ENCODE measurements at places on chromosomes 1 and 21.

DNA sequence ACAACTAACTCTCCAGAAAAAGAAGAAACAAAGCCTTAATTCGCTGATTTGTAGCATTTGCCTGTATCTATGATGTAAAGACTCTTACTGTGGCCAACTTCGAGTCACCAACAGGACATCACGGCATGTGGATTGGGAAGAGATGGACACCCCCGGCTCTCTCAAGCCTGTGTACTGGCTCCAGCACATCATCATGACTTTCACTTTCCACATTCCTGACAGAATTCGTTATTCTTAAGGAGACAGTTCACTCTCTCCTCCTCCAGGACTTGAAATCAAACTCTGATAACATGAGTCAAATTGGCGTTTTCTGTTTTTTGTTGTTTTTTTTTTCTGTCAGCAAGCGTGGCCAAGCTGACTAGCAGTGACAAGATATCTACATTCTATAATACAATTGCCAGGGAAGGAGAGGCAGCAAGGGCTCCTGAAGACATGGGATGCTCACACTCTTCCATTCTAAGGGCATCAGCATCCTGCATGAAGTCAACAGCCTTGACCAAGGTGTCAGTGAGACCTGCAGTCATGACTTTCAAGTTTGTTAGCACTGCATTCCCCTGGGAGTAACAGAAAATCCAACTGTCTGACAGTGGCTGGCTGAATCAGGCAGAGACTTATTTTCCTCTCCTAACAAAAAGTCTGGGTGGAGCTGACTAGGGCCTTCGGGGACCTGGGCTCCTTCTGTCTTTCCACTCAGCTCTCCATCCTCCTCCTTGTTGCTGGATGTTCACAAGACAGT, 13.3 kb upstream of the TRAF3IP3 start:
- no peak for DNase-seq

DNA sequence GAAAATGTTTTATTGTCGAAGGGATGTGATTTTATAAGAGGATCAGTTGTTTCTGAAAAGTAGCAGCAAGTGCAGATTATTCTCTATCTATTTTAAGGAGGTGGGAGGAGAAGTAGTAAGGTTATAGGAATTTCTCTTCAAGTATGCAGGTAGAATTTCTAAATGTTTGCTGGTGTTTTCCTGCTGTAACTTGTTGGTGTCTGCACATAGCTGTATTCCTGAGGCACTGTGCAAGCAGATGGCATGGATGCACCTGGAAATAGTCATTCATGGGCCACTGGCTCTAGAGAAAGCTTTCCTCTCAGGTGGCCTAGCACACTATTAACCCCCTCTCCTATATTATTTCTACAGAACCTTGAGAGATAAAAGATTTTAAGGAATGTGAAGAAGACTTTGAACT, 30.3 kb upstream of the PODN start:
- no peak for DNase-seq

DNA sequence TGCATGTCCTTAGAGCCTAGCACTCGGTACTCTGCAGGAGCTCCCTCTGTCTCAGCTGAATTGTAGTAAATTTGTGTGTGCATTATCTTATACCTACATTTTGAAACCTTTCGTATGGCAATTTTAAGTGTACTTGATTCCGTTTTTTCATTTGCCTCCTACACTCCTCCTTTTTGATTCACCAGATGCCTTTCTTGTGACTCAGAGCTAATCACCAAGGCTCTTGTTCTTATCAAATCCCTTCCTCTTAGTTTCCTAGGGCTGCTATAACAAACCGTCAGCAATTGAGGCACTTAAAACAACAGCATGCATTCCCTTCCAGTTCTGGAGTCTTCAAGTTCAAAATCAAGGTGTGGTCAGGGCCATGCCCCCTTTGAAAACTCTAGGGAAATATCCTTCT, 261.0 kb downstream of the ASTN1 start:
- DNase-seq: no peak

DNA sequence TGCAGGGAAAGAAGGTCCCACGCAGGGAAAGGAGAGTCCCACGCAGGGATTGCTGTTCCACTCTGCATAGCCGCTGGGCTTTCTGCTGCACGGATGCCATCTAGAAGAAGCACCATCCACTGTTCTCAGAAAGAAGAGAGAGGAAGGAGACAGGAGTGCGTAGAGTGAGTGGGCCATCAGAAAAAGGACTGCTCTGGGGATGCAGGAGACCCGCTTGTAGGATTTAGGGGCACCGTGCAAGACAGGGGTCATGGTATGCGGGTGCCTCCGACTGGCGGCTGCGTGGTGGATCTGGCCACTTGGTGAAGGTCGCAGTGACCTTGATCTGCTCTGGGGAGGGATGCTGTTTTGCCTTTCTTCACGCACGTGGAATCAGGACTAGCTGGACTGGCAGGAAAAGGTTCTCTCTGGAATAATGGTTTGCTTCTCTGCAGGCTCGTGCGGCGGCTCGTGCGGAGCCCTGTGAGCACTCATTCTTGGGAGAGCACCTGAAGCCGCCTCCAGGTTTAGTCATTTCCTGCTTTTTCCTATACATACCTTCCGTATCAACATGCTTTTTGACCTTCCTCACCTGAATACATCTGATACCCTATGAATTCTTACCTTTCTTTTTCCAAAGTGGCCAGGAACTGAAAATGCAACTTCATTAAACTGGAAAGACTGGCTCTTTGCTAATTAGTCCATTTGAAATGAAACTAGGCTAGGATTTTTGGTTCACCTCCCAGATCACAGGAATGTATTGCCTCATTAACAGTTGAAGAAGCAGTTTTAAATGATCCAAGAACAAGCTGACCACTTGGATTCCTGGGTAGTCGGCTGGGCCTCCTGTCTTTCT, 181.6 kb downstream of the KIF26B start:
- no peak for DNase-seq

DNA sequence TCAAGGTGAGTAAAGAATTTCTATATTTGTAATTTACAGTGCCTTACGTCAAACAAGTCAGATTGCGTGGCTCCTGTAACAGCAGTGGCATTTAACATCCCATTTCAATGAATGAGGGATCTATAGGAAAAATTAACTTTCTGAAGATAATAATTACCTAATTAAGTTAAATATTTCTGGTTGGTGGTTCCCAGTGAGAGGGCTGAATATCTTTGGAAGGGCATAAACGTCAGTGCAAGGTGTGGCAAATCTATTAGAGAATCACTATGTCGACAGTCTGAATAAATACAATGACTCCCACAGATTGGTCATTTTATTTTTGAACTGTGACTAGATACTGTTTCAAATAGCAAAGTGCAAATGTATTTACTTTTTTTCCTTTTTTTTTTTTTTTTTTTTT, 80.0 kb downstream of the S1PR1 start:
- no peak for DNase-seq

GRCh38 chr1:2789986-2790581, 11.4 kb downstream of the TTC34 start:
- no peak for DNase-seq

DNA sequence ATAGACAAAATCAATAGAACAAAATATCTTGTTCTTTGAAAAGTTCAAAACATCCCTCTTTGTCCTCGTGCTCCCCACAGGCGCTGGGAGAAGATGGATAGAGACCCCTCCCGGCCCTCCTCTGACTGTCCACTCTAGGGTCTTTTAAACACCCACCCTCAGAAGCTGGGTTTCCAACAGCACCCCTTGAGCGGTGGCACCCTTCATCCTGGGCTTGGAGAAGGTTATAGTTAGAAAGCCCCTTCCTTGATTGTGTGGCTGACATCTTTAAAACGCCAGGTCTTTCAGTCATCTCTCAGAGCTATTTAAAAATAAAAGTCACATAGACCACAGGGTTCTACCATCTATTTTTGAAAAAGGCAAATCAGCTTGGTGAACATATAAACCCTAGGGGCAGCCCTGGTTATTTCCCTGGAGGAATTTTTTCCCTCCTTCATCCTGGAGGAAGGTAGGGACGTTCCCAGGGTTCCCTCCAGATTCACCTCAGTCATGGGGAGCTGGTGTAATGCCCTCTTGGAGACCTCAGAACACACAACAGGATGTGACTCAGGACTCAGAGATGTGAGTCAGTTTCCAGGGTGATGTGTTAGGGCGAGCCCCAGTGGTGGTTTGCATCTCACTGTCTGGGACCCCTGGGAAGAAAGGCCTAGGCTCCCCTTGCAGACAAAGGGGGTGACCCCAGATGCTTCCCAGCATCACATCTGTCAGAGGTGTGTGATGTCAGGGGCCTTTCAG, 138.5 kb downstream of the CLIC6 start:
- DNase-seq: no peak

- DNase-seq: no peak
Measured at GRCh38 chr1:179812501-179813292, 64.9 kb downstream of the TOR1AIP2 start.

GRCh38 chr1:192654591-192655251, 18.8 kb downstream of the RGS13 start:
- DNase-seq: no peak
